ENCODE measurements at places on chromosomes 7 and 10. TPM values are rescaled to one million over a fixed set of nuclear protein-coding genes. Genes with fewer than 3 reads are reported as not detected.

GRCh38 chr10:93604146-93604545 lies 3.1 kb upstream of the RBP4 start:
- H3K4me3 ChIP-seq = no peak overlapping the region
- no peak overlapping the region for H3K27ac ChIP-seq
- H3K27me3 ChIP-seq = peaks cover 56% of the 10 kb centered on the region

The CYP26A1 gene
- total RNA-seq = not detected

DNA sequence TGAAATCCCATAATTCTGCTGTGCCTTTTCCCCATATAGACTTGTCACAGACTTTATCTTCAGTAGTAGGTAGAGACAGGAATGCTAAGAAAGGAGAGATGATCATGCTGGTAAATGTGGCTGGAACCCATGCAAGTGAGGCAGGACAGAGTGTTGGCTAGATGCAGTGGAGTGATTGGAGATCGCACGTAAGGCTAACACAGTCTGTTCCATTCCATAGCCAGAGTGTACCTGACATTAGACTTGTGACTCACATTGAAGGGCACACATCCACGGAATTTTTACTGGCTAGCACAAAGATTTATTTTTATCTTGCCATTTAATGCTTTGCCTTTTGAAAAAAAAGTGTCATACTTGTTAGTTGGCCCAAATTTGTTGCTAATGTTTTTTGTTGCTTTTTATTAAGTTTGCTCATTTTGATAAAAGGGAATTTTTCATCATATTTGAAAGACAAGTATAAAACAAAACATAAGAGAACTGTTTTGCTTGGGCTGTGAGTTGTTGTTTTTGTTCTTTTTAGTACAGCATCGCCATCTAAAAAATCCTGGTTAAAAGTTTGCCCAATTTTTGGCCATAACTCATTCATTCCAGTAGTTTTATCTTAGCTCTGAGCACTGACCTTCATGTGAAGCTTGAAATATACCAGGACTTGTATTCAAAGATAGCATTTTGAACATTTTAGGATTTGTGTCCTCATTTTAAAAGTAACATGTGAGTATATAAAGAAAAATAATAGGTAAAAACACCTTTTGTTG lies 81.0 kb downstream of the CPED1 start:
- DNase-seq = no peak
- no peak overlapping the region for H3K4me3 ChIP-seq
- H3K4me1 ChIP-seq = no peaks in the 10 kb centered on the region
- peaks cover 8% of the 10 kb centered on the region for H3K27me3 ChIP-seq
- H3K36me3 ChIP-seq = no peaks in the 10 kb centered on the region

- H3K27me3 ChIP-seq = peaks cover 7% of the 10 kb centered on the region
- no peak for DNase-seq
These were observed 75.9 kb upstream of the SCIN start for GRCh38 chr7:12494687-12495024.

The GPR22 gene
- not detected for total RNA-seq

The IL2RA gene
- 989 TPM for total RNA-seq

DNA sequence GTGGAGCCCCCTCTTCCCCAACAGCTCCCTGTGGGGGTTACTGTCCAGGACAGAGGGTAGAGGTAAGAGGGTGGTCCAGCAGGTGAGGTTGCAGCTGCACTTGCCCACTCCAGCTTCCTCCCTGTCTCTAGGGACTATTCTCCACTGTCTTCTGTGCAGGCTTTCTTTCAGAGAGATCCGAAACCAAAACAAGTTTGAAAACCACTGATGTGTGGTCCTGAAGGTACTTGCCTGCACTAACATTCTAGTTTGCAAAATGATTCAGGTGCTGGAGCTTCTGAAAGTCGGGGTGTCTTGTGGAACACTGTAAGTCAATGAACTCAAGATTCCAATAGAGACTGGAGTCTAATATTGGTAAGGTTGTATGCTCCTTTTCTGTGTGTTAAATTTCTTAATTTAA lies 63.1 kb downstream of the BLNK start:
- no peak overlapping the region for H3K4me3 ChIP-seq
- H3K27me3 ChIP-seq = peaks cover 14% of the 10 kb centered on the region
- no peaks in the 10 kb centered on the region for H3K36me3 ChIP-seq
- no peak overlapping the region for H3K27ac ChIP-seq
- no peaks in the 10 kb centered on the region for H3K4me1 ChIP-seq

DNA sequence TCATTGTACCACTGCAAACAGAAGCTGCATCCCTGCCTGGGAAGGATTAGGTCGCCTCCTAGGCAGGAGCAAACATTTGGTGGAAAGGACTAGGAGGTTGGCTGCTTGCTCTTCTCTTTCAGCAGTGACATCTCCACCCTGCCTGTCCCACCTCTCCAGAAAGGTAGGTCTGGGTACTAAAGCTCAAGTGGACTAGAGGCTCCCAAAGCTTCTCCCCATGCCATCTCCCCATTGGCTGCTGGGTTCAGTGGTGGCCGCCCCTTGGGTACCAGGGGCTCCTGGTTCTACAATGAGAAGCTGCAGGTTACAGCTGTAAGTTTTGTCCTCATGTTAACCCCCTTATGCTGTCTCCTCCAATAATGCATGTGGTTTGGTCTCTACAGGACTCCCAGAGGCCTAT lies 180.7 kb upstream of the MKI67 start:
- no peak overlapping the region for H3K4me3 ChIP-seq
- H3K36me3 ChIP-seq = no peaks in the 10 kb centered on the region
- H3K27me3 ChIP-seq = no peaks in the 10 kb centered on the region
- H3K4me1 ChIP-seq = no peaks in the 10 kb centered on the region
- no peak for DNase-seq

DNA sequence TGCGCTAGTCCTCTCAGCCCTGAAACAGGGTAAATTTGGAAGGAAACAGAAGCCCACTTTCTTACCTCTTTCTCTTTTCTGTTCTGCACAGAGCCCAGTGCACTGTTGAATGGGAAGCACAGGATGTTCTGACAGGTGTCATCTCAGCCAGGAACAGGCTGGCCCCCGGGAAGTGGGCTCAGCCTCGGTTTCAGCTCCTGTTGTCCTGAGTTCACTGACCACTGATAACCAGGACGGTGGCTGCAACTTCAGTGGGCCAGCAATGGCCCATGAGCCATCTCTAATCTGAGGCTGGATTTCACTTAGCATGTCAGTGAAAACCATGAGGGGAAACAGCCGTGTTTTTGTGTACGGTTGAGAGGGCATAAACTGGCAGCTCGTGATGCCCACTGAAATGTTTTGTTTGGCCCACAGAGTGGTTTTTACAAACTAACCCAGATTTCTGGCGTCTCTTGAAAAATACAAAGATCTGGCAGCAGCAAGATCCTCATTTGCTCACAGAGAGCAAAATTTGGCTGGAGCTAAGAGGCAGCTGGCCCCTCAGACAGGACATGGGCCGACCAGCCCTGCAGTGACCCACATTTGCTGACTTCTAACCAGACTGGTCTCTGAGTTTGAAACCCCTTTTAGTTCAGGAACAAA lies 455.9 kb downstream of the PAXIP1 start:
- no peak overlapping the region for H3K27ac ChIP-seq
- DNase-seq = no peak
- no peak overlapping the region for H3K4me3 ChIP-seq
- no peaks in the 10 kb centered on the region for H3K27me3 ChIP-seq

DNA sequence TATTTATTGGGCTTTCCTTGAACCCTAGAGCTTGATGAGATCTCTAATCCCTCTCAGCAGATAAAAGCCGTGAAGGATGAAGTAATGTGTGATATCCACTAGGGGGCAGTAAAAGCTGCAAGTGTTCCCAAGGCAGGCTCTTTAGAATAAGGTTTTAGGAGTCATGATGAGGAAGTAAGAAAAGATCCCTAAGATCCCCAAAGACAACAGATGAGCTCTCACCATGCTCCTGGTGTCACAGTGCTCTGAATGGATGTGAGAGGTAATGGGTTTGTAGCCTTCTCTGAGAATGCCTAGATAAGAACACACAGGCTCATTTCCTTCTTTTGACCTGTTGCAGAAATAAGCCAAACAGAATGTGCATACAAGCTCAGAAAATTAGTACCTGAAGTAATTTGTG lies 70.4 kb upstream of the ITPRID1 start:
- H3K27me3 ChIP-seq = no peaks in the 10 kb centered on the region
- peak; percentile 61 for DNase-seq
- H3K4me3 ChIP-seq = no peak overlapping the region
- H3K36me3 ChIP-seq = no peaks in the 10 kb centered on the region
